Endothelial cell of umbilical vein (primary cell): ENCODE measurements at places on chromosomes 5 and 9. TPM values are rescaled to one million over a fixed set of nuclear protein-coding genes. Genes with fewer than 3 reads are reported as not detected.

The CAMK4 gene
- total RNA-seq, result 5.4 and 8.2 TPM in 2 replicates

The GDF9 gene
- 0.32 TPM in 1 of 2 replicates, not detected in the other for total RNA-seq

The MLANA gene
- not detected in 2 replicates for total RNA-seq

The KLF4 gene
- total RNA-seq, result 1.5 and 3.8 TPM in 2 replicates

The CDKN2B-AS1 gene
- total RNA-seq, result 1.9 and 2.4 TPM in 2 replicates

The SLC6A7 gene
- not detected in 2 replicates for total RNA-seq

The FOXB2 gene
- not detected in 2 replicates for total RNA-seq

The PTGES gene
- total RNA-seq, result not detected in 2 replicates

The CARTPT gene
- not detected in 2 replicates for total RNA-seq

The SLCO6A1 gene
- not detected in 2 replicates for total RNA-seq

The BHMT gene
- total RNA-seq, result not detected in 2 replicates

The MRPL50 gene
- total RNA-seq, result 8.6 and 9.7 TPM in 2 replicates

The C5orf46 gene
- not detected in 2 replicates for total RNA-seq

The OTULINL gene
- total RNA-seq, result 0.37 and 0.42 TPM in 2 replicates

The C1QTNF2 gene
- 0.53 TPM in 1 of 2 replicates, not detected in the other for total RNA-seq

The LIX1 gene
- total RNA-seq, result not detected in 2 replicates

The PPP3R2 gene
- not detected in 2 replicates for total RNA-seq

The ACTBL2 gene
- not detected in 2 replicates for total RNA-seq

The SPARC gene
- total RNA-seq, result 3,114 and 3,174 TPM in 2 replicates

The AIF1L gene
- total RNA-seq, result 35.3 and 39.7 TPM in 2 replicates

The FOXD4 gene
- 0.35 and 0.42 TPM in 2 replicates for total RNA-seq
